Posterior vena cava (tissue), 2 donors: ENCODE measurements at places on chromosomes 5 and 9. TPM values are rescaled to one million over a fixed set of nuclear protein-coding genes. Genes with fewer than 3 reads are reported as not detected.

Gene SLC22A5
- total RNA-seq: 9.6 TPM

Gene CCDC180
- total RNA-seq: 4.9 TPM

Gene TRAF1
- total RNA-seq: 10.2 TPM

Gene GHR
- 11.4 TPM for total RNA-seq

Gene GPR150
- 0.10 TPM for total RNA-seq
